Cardiac fibroblast (primary cell): ENCODE measurements at places on chromosomes 1 and 21.

GRCh38 chr21:26840201-26840600 is 5.0 kb downstream of the ADAMTS1 start:
- DNase-seq, result peak; percentile 32

- DNase-seq, result peak; percentile 50
Observed at GRCh38 chr1:14254251-14254650, 344.2 kb upstream of the KAZN start.

GRCh38 chr1:27577504-27578188 is 26.3 kb downstream of the AHDC1 start:
- no peak for DNase-seq

- peak; percentile 30 for DNase-seq
Observed at GRCh38 chr21:36487641-36488307, 7.9 kb upstream of the CLDN14 start.
